ENCODE measurements at places on chromosomes 12 and 14. TPM values are rescaled to one million over a fixed set of nuclear protein-coding genes. Genes with fewer than 3 reads are reported as not detected.

Gene CRIP1
- 39.3 TPM for total RNA-seq

Gene FGF6
- 24.7 TPM for total RNA-seq

Gene RAD9B
- total RNA-seq, result 3.5 TPM

Gene HOXC6
- total RNA-seq, result 4.1 TPM

Gene TAS2R9
- total RNA-seq, result not detected

Gene SSTR1
- total RNA-seq, result under 0.01 TPM

Gene JPH4
- 0.53 TPM for total RNA-seq

Gene KLHL33
- total RNA-seq, result 1.1 TPM

All from muscle of leg (tissue), 16 donors.